Adipocyte (in vitro differentiated cells): ENCODE measurements at places on chromosomes 6 and 20.

DNA sequence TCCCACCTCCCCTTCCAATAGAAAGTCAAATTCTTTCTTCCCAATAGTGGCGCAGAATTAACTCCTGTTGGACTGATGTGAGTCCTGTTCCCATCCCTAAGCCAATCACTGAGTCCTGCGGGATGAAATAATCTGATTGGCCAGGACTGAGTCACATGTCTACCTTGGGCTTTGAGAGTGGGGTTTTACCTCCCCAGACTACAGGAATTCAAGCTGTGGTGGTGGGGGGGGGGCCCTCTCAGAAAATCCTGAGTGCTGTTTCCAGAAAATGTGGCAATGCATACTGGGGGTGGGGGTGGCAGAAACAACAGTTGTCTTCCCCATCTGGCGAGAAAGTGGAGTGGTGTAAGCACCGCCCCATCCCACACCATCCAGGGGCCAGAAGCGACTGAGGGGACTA lies 65.7 kb downstream of the CTCFL start:
- no peak for DNase-seq

DNA sequence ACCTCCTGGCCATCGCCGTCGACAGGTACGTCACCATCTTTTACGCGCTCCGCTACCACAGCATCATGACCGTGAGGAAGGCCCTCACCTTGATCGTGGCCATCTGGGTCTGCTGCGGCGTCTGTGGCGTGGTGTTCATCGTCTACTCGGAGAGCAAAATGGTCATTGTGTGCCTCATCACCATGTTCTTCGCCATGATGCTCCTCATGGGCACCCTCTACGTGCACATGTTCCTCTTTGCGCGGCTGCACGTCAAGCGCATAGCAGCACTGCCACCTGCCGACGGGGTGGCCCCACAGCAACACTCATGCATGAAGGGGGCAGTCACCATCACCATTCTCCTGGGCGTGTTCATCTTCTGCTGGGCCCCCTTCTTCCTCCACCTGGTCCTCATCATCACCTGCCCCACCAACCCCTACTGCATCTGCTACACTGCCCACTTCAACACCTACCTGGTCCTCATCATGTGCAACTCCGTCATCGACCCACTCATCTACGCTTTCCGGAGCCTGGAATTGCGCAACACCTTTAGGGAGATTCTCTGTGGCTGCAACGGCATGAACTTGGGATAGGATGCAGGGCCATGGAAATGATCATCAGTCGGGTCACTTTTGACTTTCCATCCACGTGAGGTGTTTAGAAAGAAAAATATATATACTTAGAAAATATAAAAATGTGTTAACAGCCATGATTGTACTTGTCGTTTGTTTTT lies 868 bp downstream of the MC3R start:
- no peak for DNase-seq

GRCh38 chr6:158860279-158860865 lies 41.2 kb upstream of the EZR start:
- no peak for DNase-seq

DNA sequence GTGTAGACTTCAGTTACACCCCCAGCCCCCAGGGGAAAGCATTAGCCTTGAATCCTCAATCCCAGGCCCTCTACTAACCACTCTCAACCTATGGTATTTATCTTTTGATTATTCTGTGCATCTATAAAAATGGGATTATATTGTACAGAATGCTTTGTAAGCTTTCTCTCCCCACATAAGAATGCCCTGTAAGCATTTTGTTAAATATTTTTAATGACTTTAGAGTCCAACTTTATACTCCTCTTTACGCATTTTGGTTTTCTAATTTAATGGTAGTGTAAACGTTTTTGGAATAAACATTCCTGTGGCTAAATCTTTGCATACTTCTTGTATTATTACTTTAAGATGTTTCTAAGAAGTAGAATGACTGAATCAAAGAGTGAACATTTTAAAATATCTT lies 35.4 kb downstream of the FBXO9 start:
- peak; percentile 48 for DNase-seq

- peak; percentile 82 for DNase-seq
These were observed 48.0 kb downstream of the GCLC start for GRCh38 chr6:53496797-53497375.

GRCh38 chr6:47165918-47166317 lies 123.8 kb upstream of the ADGRF1 start:
- DNase-seq = peak; percentile 17

- DNase-seq = peak; percentile 4
These were observed 422.6 kb upstream of the MMS22L start for GRCh38 chr6:97705568-97705967.

GRCh38 chr6:32972353-32973143 lies 4.2 kb downstream of the BRD2 start:
- DNase-seq = peak; percentile 34

DNA sequence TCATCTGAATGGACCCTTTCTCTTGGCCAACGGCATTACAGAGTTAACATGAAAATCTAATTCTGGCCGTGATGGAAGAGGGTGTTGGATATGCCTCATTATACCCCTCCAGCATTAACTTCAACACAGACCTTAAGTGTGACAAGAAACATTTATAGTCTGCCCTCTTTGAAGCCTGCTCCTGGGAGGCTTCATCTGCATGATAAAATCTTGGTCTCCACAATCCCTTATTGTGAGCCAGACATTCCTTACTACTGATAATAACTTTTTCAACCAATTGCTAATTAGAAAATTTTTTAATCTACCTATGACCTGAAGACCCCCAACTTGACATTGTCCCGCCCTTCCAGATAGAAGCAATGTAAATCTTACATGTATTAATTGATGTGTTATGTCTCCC lies 9.3 kb upstream of the HBS1L start:
- DNase-seq = no peak

GRCh38 chr20:13290724-13291123 lies 69.7 kb downstream of the ISM1 start:
- no peak for DNase-seq

GRCh38 chr6:130524552-130524951 lies 158.7 kb downstream of the TMEM200A start:
- DNase-seq = no peak

DNA sequence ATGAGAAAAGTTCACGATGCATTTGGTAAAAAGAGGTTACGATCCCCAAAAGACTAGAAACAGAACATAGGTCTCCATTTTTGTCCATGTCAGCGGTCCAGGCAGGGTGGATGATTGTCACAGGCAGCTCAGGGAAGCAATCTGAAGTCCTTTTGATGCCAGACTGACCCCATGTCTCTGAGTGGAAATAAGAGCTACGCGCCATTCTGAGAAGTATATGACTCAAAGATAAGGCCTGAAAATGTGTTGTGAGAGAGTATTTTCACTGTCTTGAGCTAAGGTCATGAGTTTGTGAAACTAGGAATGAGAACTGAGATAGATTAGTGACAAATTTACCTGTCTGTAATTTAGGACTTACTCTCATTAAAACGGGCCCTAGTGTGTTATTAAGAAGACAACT lies 69.5 kb downstream of the LYRM4 start:
- no peak for DNase-seq

- no peak for DNase-seq
These were observed 260.0 kb downstream of the TMEM242 start for GRCh38 chr6:157063176-157063905.
